ENCODE measurements at places on chromosomes 6 and 20.

- no peak for DNase-seq
Measured at GRCh38 chr6:167984876-167985604, 12.4 kb upstream of the KIF25 start.

GRCh38 chr20:16752082-16752481, 3.9 kb downstream of the OTOR start:
- no peak for DNase-seq

DNA sequence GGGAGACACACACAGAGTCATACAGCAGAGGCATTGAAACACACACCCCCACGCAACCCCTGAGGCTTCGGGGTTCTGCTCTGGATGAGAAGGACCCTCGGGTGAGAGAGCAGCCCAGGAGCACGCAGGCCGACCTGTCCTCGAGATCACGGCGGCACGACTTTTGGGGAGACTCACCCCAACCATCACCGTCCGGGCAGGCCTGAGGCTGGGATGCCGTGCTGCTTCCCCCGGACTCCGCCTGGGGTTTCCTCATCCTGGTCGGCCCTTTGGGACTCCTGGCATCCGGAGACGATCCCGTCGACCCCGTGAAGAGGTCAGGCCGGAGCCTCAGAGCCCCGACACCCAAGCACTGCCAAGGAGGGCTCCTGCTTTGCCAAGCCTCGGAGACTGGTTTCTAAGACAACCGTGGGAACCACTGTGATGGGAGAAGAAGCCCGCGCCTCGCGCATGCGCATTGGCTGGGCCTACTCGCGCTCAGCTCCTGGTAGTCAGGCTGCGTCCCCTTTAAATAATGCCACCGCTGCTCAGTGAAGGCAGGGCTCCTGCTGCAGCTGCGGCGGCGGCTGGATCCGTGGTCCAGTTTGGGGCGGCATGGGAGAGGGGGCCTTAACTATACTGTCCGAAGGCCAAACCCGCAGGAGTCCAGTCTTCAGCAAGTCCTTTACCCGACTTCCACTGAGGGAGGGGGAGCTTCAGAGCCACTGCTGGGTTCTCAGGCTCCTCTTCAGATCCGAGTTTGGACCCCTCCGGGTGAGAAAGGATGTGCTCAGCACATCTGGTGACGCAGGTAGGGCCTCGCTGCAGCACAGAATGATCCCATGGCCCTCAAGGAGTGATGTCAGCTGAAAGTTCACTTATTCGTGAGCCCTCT, 171.4 kb upstream of the ZNF337 start:
- peak; percentile 9 for DNase-seq

GRCh38 chr6:149923327-149923986, 536 bp upstream of the RAET1G start:
- no peak for DNase-seq
